ENCODE measurements at places on chromosomes 11 and 22.

- DNase-seq = no peak
Observed at GRCh38 chr11:18844753-18845367, 53.3 kb upstream of the PTPN5 start.

- DNase-seq = no peak
Observed at GRCh38 chr11:32088117-32088941, 2.5 kb upstream of the RCN1 start.

GRCh38 chr22:46862418-46863324 lies 100.2 kb downstream of the TBC1D22A start:
- DNase-seq = no peak

DNA sequence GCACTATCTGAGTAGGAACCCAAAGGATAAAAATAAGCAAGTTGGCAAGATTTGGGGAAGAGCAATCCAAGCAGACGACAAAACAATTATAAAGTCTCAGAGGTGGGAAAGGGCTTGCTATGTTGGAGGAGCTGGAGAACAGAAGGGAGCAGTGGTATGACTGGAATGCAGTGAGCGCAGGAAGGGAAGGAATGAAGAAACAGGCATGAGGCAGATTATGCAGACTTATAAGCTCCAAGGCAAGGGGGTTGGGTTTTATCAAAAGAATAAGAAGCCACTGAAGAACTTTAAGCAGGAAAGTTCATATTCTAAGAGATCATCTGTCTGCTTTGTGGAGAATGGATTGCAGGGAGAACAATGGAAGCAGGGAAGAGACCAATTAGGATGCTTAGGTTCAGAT lies 31.7 kb downstream of the PGM2L1 start:
- no peak for DNase-seq

GRCh38 chr22:19292458-19293230 lies 1.1 kb upstream of the CLTCL1 start:
- no peak for DNase-seq

- DNase-seq = no peak
Observed at GRCh38 chr11:104704888-104705287, 193.4 kb downstream of the CASP12 start.

- no peak for DNase-seq
Observed at GRCh38 chr11:133197425-133197824, 334.9 kb downstream of the OPCML start.

Measured in T-helper 2 cell (primary cell).